ENCODE measurements at places on chromosomes 6 and 20. TPM values are rescaled to one million over a fixed set of nuclear protein-coding genes. Genes with fewer than 3 reads are reported as not detected.

Gene HMGN3
- total RNA-seq: 48.0 TPM

Gene ADGB
- not detected for total RNA-seq

Gene BCKDHB
- 16.9 TPM for total RNA-seq

Gene TAB2
- total RNA-seq: 150 TPM

Gene COL9A1
- not detected for total RNA-seq

Gene MRPS10
- 26.8 TPM for total RNA-seq

Gene TMEM244
- total RNA-seq: not detected

Measured in activated naive CD4-positive, alpha-beta T cell treated with anti-CD3 and anti-CD28 coated beads, Interleukin-2, amount 10 ng/mL, durations not matched to agents 5 hours and 36 hours (primary cell).